ENCODE measurements at places on chromosomes 16 and 17. TPM values are rescaled to one million over a fixed set of nuclear protein-coding genes. Genes with fewer than 3 reads are reported as not detected.

DNA sequence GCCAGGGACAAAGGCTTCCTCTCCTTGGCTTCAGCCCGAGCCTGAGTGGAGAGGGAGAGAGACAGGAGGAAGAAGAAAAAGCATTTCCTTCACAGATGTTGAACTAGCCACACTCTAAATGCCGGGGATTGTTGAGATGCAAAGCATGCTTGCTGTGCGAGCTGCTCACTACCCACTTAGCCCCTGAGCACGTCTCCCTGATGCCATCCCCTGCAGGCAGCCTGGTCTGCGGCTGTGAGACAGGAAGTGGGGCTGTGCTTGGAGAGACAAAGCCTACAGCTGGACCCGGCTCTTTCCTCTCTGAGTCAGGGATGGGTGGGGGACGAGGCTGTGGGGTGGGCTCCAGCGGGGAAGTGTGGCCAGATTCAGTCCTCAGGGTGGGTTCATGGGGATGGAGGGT, 13.7 kb downstream of the WNT9B start:
- DNase-seq = no peak

DNA sequence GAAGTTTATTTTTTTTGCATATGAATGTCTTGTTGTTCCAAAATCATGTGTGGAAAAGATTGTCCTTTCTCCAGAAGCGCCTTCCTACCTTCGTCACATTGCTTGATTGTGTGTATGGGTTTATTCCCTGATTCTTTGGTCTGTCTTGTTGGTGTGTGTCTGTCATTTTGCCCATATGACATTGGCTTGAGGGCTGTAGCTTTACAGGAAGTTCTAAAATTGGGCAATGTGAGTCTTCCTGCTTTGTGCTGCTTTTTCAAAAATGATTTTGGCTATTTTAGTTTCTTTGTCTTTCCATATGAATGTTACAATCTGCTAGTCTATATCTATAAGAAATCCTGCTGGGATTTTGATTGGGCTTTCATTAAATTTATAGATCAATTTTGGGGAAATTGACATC, 217.2 kb downstream of the SNX29 start:
- no peak for DNase-seq

DNA sequence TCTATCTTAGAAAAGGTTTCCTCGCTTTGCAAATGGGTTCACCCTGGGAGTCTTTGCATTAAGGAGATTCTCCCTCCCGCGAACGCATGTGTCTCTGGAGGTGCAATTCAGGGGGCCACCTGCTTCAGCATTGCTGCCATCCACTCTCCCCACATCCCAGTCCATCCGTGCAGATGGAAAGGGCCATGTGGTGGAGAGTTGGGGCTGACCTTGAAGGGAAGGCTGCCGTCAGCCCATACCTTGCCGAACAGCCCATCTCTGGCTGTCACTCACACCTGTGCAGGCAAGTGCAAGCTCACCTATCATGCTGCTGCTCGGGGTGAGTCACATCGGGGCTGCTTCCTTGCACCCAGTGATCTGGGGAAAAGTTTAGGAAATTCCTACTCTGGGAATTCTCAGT, 106.1 kb downstream of the ZNF423 start:
- no peak for DNase-seq

GRCh38 chr17:67212714-67213417, 32.1 kb downstream of the HELZ start:
- no peak for DNase-seq

DNA sequence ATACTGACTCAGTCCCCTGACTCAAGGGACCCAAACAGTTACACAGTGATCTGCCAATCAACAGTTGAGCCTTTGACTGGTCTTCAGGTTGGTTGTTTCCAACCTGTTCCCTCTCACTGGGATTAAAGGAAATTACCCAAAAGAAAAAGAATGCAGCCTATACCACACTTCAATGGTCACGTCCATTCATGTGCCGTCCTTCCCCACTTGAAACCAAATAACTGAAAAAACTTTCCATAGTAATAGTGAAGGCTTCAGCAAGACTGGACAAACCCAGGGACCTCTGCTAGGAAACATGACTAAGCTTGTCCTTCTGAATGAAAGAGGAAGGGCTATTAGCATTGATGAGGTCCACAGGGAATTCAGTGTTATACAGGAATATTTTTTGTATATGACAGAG, 30.6 kb downstream of the MRPS23 start:
- DNase-seq = no peak

GRCh38 chr16:69219279-69219678, 32.3 kb downstream of the SNTB2 start:
- no peak for DNase-seq

DNA sequence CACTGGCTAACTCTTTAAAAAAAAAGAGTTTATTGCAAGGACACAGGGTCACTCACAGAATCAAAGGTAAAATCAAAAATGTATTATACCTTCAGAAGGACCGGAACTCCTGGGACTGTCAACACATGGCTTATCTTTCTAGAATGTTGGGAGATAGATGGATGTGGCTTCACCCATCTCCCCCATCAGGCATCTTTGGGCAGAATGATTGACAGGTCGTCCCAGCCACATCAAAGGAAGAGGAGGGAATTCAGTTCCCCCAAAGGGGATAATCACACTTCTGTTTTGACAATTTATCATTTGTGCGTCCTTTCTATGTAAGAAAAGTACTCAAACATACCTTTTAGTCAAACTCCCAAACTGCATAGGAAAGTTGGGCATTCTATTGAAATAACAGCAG, 228.6 kb upstream of the CDH5 start:
- DNase-seq = no peak

- DNase-seq = no peak
These were observed 95.1 kb upstream of the CDH5 start for GRCh38 chr16:66271074-66272060.

- DNase-seq = no peak
These were observed 9.8 kb downstream of the GEMIN4 start for GRCh38 chr17:742147-742793.

DNA sequence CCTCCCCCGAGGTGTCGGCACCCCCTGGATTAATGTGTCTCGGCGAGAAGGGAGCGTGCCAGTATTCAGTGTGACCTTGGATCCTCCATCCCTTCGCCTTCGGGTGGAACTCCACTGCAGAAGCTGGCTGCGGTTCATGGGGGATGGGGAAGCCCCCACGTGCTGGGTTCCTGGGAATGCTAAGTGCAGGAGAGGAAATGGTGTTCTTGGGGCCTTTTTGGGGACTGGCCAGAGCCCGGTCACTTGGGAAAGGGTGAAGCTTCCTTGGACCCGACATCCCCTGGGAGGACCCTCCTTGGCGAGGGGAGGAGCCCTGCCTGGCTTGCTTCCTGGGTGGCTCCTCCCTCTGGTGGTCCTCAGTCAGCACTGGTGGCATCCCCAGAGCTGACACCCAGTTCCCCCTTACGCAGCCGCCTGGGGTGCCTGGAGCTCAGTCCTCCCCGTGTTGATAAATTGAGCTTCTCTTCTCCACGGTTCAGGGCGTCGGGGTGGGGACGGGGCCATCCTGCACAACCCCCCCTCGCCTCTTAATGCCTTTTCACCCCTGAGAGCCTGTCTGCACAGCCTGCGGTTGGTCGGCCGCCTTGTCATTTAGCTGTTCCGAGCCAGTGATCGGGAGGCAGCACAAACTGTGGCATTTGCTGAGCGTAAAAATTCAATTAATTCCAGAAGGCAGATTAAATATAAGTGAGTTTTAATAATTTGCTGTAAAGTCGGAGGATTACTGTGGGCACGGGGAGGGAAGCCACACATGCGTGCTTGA, 30.7 kb upstream of the GSE1 start:
- DNase-seq = no peak

- no peak for DNase-seq
These were observed 86.4 kb downstream of the N4BP1 start for GRCh38 chr16:48523415-48524204.

BFAR gene
- 49.7 TPM for total RNA-seq

CA5A gene
- total RNA-seq = not detected

KRT24 gene
- not detected for total RNA-seq

METTL23 gene
- 57.8 TPM for total RNA-seq

CEP95 gene
- 77.0 TPM for total RNA-seq

TSPAN10 gene
- 2.3 TPM for total RNA-seq

LRRC46 gene
- total RNA-seq = 0.76 TPM

TEKT1 gene
- not detected for total RNA-seq

MSI2 gene
- 137 TPM for total RNA-seq

Data from HCT116 (cell line).